Heart left ventricle (tissue), 16 donors: ENCODE measurements at places on chromosomes 6 and 20. TPM values are rescaled to one million over a fixed set of nuclear protein-coding genes. Genes with fewer than 3 reads are reported as not detected.

DNA sequence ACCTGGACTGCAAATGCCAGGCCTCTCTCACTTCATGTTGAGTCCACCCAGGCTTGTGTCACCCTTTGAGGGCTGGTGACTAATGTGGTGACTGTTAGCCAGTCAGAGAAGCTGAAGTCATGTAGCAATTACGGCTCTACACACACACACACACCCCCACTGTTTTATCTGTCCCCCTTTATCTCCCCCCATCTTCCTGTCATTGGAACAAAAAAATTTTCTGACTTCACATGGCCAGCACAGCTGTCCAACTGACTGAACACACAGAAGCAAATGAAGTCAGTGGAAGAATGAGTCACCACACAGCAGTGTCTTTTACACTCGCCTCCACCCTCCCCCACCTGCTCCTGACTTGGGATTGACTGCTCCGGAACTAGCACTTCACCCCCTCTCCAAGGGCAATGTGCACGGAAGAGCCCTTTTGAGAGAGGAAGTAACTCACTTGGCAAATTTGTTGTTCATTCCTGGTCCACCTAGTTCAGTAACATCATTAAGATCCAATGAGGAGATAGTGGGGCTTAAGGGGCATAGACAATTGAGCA is 198.0 kb downstream of the RNF144B start:
- peak; percentile 53 for DNase-seq

GRCh38 chr6:2448826-2449571 is 203.6 kb upstream of the GMDS start:
- no peak for DNase-seq

GRCh38 chr6:14046476-14047068 is 71.0 kb upstream of the CD83 start:
- DNase-seq = no peak

GRCh38 chr6:49551078-49551865 is 804 bp downstream of the C6orf141 start:
- DNase-seq = no peak

GRCh38 chr6:170091000-170091638 is 199.8 kb downstream of the DLL1 start:
- peak; percentile 1 for DNase-seq

GRCh38 chr20:32537657-32538525 is 47.2 kb downstream of the NOL4L start:
- DNase-seq = no peak

GRCh38 chr6:168333989-168334388 is 14.4 kb upstream of the DACT2 start:
- DNase-seq = no peak

DNA sequence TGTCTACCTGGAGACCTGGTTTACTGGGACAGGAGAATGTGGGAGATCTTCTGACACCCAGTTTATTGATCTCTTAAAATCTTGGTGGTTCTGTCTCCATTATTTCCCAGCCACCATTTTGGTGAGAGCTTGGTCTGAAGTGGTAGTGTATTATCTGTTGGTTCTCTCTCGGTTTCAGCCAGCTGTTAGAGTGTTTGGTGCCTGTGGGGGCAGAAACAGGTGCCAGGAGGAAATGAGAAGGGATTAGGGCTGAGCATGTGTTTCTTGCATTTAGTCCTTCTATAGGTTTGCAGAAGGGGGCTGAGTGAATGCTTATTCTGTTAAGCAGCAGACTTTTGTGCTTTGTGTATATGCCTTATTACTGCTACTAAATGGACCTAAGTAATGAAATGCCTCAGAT is 9.6 kb downstream of the JARID2 start:
- DNase-seq = no peak

DNA sequence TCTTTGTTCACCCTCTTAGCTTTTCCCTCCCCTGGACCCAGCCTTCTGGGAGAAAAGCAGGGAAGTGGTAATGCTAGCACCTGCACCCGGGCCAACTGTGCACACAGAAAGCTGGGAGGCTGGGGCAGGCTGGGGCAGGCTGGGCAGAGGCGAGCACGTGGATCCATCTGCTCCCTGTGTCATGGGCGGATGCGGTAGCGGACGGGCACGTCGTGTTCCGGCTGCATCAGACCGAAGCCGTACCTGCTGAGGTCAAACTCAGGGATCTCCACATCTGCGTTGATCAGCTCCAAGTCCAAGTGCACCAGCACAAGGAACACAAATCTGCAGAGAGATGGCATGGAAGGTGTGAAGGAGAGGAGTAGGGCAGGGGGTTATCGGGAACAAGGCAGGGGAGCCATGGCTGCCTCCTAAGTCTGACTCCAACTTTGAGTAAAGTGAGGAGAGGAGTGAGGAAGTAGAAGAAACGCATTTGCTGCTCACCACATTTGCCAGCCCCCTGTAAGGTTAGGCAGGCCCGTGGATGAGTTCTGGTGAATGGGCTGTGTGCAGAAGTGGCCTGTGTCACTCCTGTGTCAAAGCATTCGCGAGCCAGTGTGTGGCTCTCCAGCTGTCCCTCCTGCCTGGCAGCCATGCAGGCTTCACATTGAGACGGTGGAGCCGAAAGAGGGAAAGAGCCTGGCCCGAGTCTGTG is 25.4 kb upstream of the KCNB1 start:
- DNase-seq = no peak

GRCh38 chr6:145602726-145603326 is 132.5 kb downstream of the EPM2A start:
- DNase-seq = peak; percentile 36

Gene IPCEF1
- total RNA-seq = 3.9 TPM

GRCh38 chr20:2301164-2301622 is 5.4 kb downstream of the TGM3 start:
- peak; percentile 41 for DNase-seq

DNA sequence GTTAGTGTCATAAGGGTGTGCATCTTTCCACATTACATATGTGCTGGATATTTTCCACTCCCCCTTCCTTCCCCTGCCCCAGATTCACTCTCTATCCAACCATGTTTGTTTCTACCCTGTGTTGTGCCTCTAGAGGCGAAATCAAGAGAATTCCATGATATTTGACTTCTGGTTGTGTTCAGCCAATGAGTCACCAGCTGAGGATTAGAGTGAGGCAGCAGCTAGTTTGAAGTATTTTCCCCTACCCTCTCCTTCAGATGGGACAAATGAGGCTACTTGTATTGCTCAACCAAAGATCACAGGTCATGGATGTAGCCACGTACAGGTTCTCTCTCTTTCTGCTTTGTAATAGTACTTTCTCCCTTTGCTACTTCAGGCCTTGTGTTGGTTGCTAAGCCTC is 24.5 kb upstream of the OR2J2 start:
- no peak for DNase-seq

Gene MUC21
- not detected for total RNA-seq

DNA sequence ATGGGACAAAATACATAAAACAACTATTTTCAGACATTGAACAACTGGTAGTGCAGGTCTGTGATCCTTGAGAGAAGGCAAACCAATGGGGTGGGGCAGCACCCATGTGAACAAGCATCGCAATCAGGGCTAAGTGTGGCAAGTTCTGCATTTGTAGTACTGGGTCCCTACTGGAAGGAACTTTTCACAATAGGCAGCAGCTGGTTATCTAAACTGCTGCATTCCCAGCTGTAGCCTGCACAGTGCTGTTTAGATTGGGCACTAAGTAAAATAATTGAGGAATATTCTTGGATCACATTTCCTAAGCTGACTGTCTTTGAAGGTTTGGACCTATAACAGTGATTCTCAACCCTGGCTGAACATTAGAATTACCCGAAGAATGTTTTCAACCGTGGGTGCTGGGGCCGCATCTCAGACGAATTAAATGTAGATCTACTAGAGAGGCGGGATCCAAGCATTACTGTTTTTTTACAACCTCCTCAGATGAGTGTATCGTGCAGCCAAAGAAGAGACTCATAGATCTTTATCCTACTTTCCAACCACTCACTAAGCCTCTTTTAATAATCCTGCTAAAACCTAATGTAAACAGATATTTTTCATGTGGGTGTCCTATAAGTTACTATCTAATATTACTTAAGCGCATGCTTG is 12.4 kb upstream of the MAP3K4 start:
- no peak for DNase-seq

Gene FHL5
- 5.7 TPM for total RNA-seq

Gene NKAIN2
- total RNA-seq = not detected

- no peak for DNase-seq
Observed at GRCh38 chr6:5119090-5119951, 34.2 kb downstream of the PPP1R3G start.

Gene TMEM244
- not detected for total RNA-seq

DNA sequence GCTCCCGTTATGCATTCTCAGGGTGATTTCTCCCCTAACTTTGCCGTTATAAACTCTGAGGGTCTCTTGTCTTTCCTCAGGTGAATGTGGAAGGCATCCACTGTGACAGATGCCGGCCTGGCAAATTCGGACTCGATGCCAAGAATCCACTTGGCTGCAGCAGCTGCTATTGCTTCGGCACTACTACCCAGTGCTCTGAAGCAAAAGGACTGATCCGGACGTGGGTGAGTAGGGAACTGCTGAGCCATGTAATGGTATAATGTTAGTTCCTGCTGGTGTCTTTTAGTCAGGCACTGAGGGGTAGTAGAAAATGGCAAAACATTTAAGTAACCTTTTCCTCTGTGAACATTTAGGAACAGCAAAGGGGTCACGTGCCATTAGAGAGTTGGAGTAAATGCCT is 395.4 kb downstream of the ARHGAP18 start:
- DNase-seq = peak; percentile 69

DNA sequence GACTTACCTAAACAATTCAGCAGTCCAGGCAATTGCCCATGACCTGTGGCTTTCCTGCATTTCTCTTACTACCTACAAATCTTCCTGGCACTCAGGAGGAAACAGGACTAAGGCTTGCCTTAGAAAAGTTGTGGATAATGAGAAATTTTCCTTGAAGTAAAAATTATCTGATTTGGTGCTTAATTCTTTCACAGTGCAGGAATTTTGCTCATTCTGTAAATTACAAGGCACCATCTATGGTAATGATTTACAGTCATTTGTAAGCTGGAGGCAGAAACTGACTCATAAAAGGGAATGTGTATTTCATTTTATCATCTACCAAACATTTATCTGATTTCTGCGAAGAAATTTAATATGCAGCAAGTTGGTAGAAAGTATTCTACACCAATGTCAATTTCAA is 211.5 kb upstream of the FKBP1C start:
- DNase-seq = no peak

Gene CSE1L
- total RNA-seq = 31.6 TPM

Gene SPATS1
- total RNA-seq = not detected
